ENCODE measurements at places on chromosomes 2 and 18. TPM values are rescaled to one million over a fixed set of nuclear protein-coding genes. Genes with fewer than 3 reads are reported as not detected.

ASB3 gene
- 20.5 TPM for total RNA-seq

C1QL2 gene
- total RNA-seq: not detected

GCG gene
- not detected for total RNA-seq

CRYGC gene
- total RNA-seq: not detected

TNFRSF11A gene
- 11.1 TPM for total RNA-seq

TGFBRAP1 gene
- 37.6 TPM for total RNA-seq

GRCh38 chr2:142868229-142868762 is 9.2 kb upstream of the KYNU start:
- peaks cover 12% of the 10 kb centered on the region for H3K4me1 ChIP-seq
- H3K27ac ChIP-seq: peak overlapping the region; percentile 58
- peak; percentile 74 for DNase-seq
- no peaks in the 10 kb centered on the region for H3K36me3 ChIP-seq

GRCh38 chr2:205464681-205465080 is 217.6 kb upstream of the NRP2 start:
- no peak for DNase-seq
- H3K27ac ChIP-seq: no peak overlapping the region
- no peaks in the 10 kb centered on the region for H3K36me3 ChIP-seq
- H3K4me3 ChIP-seq: no peak overlapping the region
- H3K4me1 ChIP-seq: no peaks in the 10 kb centered on the region

- H3K27ac ChIP-seq: no peak overlapping the region
- no peak overlapping the region for H3K4me3 ChIP-seq
- no peaks in the 10 kb centered on the region for H3K36me3 ChIP-seq
Measured at GRCh38 chr2:237901932-237902850, 42.8 kb downstream of the RAMP1 start.

- peaks cover 22% of the 10 kb centered on the region for H3K27me3 ChIP-seq
- H3K27ac ChIP-seq: no peak overlapping the region
- H3K36me3 ChIP-seq: no peaks in the 10 kb centered on the region
- no peak overlapping the region for H3K4me3 ChIP-seq
Measured at GRCh38 chr2:127108090-127108523, 1.2 kb upstream of the BIN1 start.

DNA sequence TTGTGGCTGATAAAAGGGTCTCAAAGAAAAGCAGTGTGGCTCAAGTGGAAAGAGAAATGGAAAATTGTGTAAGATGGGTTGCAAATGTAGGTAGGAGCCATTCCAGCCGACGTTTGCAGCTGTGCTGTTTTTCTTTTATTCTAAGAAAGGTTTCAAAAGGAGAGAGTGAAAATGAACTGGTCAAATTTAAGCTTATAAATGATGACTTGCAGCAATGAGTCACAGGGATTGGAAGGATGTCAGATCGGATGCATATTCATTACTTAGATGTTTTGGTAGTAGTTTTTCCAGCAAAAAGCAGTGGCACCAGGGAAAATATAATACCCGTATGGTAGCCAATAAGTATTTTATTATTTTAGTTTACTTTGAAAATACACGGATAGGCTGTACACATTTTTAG is 79.1 kb downstream of the LRRTM4 start:
- H3K27ac ChIP-seq: no peak overlapping the region
- DNase-seq: no peak
- no peak overlapping the region for H3K4me3 ChIP-seq
- no peaks in the 10 kb centered on the region for H3K27me3 ChIP-seq
- H3K4me1 ChIP-seq: no peaks in the 10 kb centered on the region
- H3K36me3 ChIP-seq: no peaks in the 10 kb centered on the region

GRCh38 chr18:75408554-75409506 is 18.7 kb downstream of the SMIM21 start:
- H3K27me3 ChIP-seq: no peaks in the 10 kb centered on the region
- no peaks in the 10 kb centered on the region for H3K4me1 ChIP-seq
- DNase-seq: peak; percentile 3
- no peak overlapping the region for H3K27ac ChIP-seq
- H3K36me3 ChIP-seq: no peaks in the 10 kb centered on the region
- no peak overlapping the region for H3K4me3 ChIP-seq

DNA sequence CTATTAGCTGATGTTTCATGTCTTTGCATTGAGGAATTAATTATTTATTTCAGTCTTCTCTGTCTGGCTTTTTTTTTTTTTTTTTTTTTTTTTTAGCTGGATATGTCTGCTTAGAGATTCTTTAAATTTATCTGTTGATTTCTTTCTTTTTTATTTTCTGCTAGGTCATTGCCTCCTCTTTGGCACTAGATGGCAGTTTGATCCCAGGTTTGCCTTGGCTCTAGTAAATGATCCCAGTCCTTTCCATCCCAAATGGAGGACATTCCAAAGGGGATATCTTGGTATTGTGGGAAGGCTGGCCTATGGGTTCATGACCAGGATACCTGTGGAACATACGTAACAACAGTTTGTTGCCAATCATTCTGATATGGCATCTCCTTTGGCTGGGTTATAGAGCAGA is 339.5 kb upstream of the GCFC2 start:
- H3K36me3 ChIP-seq: no peaks in the 10 kb centered on the region
- no peaks in the 10 kb centered on the region for H3K27me3 ChIP-seq
- H3K4me1 ChIP-seq: no peaks in the 10 kb centered on the region
- H3K4me3 ChIP-seq: no peak overlapping the region
- no peak overlapping the region for H3K27ac ChIP-seq
- no peak for DNase-seq

GRCh38 chr2:52936029-52936428 is 831.6 kb upstream of the CHAC2 start:
- no peaks in the 10 kb centered on the region for H3K27me3 ChIP-seq
- no peaks in the 10 kb centered on the region for H3K36me3 ChIP-seq
- H3K4me3 ChIP-seq: no peak overlapping the region
- peaks cover 2% of the 10 kb centered on the region for H3K4me1 ChIP-seq
